ENCODE measurements at places on chromosomes 4 and X.

GRCh38 chrX:3768881-3769280 lies 55.4 kb upstream of the PRKX start:
- no peak for DNase-seq

- no peak for DNase-seq
Measured at GRCh38 chr4:92012899-92013867, 290.6 kb upstream of the GRID2 start.

DNA sequence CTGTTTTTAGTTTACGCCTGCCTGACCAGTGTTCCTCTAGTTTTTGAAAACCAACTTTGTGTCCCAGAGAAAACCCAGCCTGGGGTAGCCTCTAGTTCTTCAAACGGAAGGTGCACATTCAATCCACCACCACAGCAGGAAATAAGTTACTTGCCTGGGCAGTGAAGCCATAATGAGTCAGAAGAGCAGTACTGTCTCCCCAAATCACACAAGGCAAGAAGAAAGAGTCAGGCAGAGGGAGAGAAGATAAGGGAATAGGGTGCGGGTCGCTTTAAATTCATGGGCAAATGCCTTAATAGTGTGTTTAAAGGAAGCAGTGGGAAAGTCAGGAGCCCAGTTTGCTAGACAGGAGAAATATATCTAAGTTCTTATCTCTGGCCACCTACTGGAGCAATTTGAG lies 333.8 kb upstream of the GRIA3 start:
- DNase-seq, result no peak

- no peak for DNase-seq
Measured at GRCh38 chr4:82033862-82034261, 339.9 kb downstream of the HNRNPD start.

DNA sequence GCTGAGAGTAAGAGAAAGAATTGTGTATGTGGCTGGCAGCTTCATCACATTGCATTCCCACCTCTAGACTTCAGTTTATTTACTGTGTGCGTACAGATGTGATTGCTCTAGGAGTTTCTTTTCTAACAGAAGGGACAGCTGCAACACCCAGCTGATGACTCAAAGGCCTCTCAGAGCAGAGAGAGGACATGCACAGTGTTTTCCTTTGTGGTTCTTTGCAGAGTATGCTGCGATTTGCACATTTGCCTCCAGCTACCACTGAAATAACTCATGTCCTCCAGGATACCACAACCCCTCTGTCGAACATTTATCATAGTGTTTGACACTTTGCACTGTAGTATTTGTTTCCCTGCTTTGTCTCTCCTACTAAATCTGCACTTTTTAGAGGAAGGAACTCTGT lies 294.1 kb downstream of the STIM2 start:
- no peak for DNase-seq

DNA sequence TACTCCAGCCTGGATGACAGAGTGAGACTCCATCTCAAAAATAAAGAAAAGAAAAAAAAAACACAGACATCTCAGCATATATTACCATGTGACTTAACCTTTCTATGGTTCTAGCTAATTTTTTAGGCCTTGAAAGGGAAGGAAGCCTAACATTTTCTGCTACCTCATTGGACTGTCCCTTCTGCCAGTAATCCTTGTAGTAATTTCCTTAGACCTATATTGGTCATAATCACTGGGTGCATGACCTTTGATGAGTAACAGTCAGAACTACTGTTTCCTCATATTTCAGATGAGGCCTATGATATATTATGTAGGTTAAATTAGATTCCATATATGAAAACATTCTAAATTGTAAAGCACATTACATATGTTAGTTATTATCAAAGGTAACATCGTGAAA lies 9.6 kb downstream of the XIAP start:
- no peak for DNase-seq

Measured in stimulated activated CD8-positive, alpha-beta memory T cell treated with anti-CD3 and anti-CD28 coated beads, Interleukin-4, amount 100 ng/mL, for 48 hours (primary cell).